ENCODE measurements at places on chromosomes 12 and 14. TPM values are rescaled to one million over a fixed set of nuclear protein-coding genes. Genes with fewer than 3 reads are reported as not detected.
A peak's percentile ranks its signal among the peaks of the same experiment; 100 is the strongest.

The P2RX2 gene
- total RNA-seq: not detected

DNA sequence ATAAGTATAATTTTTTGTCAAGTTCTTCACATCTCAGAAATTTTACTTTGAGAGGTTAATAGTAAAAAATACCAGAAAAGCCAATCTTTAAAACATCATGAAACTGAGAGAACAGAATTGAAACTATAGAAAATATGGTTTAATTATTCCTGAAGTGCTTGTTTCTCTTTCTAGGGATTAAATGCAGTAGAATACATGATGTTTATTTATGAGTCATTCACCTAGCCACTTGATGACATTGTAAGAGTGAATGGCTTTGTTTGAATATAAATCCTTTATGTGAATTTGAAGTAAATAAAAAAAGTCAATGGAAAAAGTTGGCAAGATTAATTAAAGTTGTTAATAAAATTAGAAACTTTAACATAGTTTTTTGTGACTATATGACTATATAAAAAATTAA is 48.4 kb downstream of the KTN1 start:
- no peak overlapping the region for H3K4me3 ChIP-seq
- H3K36me3 ChIP-seq: peaks cover 19% of the 10 kb centered on the region
- H3K27me3 ChIP-seq: no peaks in the 10 kb centered on the region
- H3K27ac ChIP-seq: no peak overlapping the region
- DNase-seq: no peak
- H3K4me1 ChIP-seq: peaks cover 29% of the 10 kb centered on the region

GRCh38 chr12:103973909-103974308 is 8.2 kb downstream of the TDG start:
- H3K27me3 ChIP-seq: no peaks in the 10 kb centered on the region
- no peak overlapping the region for H3K4me3 ChIP-seq
- H3K4me1 ChIP-seq: peaks cover 44% of the 10 kb centered on the region
- DNase-seq: no peak

DNA sequence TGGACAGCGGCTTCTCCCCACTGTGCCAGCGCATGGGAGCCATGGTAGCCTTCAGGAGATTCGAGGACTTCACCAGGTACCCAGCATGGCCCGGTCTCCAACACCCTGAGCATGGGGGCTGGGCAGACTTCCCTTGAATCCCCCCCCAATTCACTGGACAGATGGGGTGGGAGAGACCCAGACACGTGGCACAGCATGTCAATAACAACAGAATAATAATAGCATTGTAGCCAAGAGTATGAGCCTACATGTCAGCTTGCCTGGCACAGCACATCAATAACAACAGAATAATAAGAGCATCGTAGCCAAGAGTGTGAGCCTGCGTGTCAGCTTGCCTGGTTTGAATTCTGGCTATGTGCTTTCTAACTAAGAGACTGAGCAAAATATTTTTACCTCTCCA is 76.4 kb downstream of the FOXN4 start:
- no peak overlapping the region for H3K27ac ChIP-seq
- H3K36me3 ChIP-seq: peaks cover 6% of the 10 kb centered on the region
- H3K27me3 ChIP-seq: no peaks in the 10 kb centered on the region

- H3K4me1 ChIP-seq: peaks cover 41% of the 10 kb centered on the region
- DNase-seq: no peak
- H3K4me3 ChIP-seq: no peak overlapping the region
- H3K27ac ChIP-seq: no peak overlapping the region
- H3K27me3 ChIP-seq: peaks cover 1% of the 10 kb centered on the region
These were observed 88.8 kb downstream of the CHGA start for GRCh38 chr14:93011650-93012325.

GRCh38 chr14:69551511-69551910 is 23.2 kb downstream of the CCDC177 start:
- peaks cover 32% of the 10 kb centered on the region for H3K27me3 ChIP-seq
- no peaks in the 10 kb centered on the region for H3K36me3 ChIP-seq
- no peak overlapping the region for H3K4me3 ChIP-seq
- H3K27ac ChIP-seq: no peak overlapping the region
- DNase-seq: no peak

GRCh38 chr14:76998910-76999309 is 29.6 kb downstream of the IRF2BPL start:
- no peaks in the 10 kb centered on the region for H3K27me3 ChIP-seq
- peaks cover 12% of the 10 kb centered on the region for H3K4me1 ChIP-seq
- H3K36me3 ChIP-seq: no peaks in the 10 kb centered on the region
- DNase-seq: no peak

DNA sequence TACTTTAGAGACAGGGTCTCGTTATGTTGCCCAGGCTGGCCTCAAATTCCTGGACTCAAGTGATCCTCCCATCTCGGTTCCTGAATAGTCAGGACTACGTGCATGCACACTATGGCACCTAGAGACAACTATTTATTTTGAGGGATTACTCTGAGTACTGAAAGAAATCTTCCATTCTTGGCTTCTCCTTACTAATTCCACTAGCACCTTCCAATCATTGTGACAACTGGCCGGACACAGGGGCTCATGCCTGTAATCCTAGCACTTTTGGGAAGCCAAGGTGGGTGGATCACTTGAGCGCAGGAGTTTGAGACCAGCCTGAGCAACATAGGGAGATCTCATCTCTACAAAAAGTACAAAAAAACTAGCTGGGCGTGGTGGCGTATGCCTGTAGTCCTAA is 42.1 kb upstream of the MTERF2 start:
- DNase-seq: no peak
- H3K27ac ChIP-seq: peak overlapping the region; percentile 61
- H3K36me3 ChIP-seq: no peaks in the 10 kb centered on the region
- H3K4me1 ChIP-seq: peaks cover 56% of the 10 kb centered on the region

The CMA1 gene
- total RNA-seq: not detected

GRCh38 chr12:102300824-102301461 is 103.3 kb upstream of the PMCH start:
- no peaks in the 10 kb centered on the region for H3K36me3 ChIP-seq
- H3K27me3 ChIP-seq: peaks cover 4% of the 10 kb centered on the region
- no peak overlapping the region for H3K27ac ChIP-seq
- no peaks in the 10 kb centered on the region for H3K4me1 ChIP-seq

The GPR132 gene
- total RNA-seq: 0.30 TPM

The TAS2R8 gene
- not detected for total RNA-seq

The KERA gene
- not detected for total RNA-seq

DNA sequence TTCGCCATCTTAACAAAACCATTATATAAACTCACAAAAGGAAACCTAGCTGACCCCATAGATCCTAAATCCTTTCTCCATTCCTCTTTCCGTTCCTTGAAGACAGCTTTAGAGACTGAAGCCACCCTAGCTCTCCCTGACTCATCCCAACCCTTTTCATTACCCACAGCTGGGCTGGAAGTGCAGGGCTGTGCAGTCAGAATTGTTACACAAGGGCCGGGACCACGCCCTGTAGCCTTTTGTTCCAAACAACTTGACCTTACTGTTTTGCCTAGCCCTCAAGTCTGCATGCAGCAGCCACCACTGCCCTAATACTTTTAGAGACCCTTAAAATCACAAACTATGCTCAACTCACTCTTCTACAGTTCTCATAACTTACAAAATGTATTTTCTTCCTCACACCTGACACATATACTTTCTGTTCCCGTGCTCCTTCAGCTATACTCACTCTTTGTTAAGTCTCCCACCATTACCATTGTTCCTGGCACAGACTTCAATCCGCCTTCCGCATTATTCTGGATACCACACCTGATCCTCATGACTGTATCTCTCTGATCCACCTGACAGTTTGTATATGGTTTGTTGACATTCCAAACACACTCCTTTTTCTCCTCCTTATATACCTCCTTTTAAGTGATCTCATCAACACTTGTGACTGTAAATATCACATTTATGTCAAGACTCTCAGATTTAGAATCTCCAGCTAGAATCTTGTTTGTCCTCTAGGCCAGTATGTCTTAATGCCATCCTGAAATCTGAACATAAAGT is 208.7 kb downstream of the KITLG start:
- H3K4me1 ChIP-seq: no peaks in the 10 kb centered on the region
- no peaks in the 10 kb centered on the region for H3K36me3 ChIP-seq
- H3K27me3 ChIP-seq: no peaks in the 10 kb centered on the region
- no peak overlapping the region for H3K27ac ChIP-seq
- no peak overlapping the region for H3K4me3 ChIP-seq

DNA sequence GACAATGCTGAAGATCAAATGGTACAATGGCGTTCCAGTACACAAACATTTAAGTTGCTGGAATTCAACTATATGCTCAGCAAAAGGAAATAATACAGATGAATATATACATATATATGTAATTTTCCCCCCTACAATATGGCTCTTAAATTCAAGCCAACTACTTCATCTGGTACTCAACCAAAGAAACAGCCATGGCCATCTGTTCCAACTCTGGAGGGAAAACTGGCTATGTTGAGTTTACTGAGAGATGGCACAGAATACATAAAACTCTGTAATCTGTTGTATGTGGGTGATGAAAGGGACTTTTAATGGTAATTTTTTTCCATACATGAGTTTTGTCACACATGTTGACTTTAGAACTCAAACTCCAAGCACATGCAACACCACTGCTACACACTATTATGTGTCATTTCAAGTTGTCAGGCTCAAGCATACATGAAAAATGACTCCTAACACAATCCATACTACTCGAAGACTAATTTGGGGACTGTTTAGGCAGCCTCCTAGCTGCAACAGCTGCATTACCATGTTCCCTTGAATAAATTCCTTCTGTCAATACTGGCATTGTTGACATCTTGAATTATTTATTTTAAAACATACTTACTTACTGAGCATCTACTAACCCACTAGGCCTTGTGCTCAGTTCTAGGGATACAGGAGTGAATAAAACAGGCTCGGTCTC is 38.2 kb upstream of the MAP3K9 start:
- no peak for DNase-seq
- no peak overlapping the region for H3K4me3 ChIP-seq
- H3K27me3 ChIP-seq: no peaks in the 10 kb centered on the region
- no peak overlapping the region for H3K27ac ChIP-seq
- H3K36me3 ChIP-seq: no peaks in the 10 kb centered on the region
- H3K4me1 ChIP-seq: peaks cover 9% of the 10 kb centered on the region

The NEUROD4 gene
- total RNA-seq: not detected

The CD163L1 gene
- total RNA-seq: 3.8 TPM

The SRGAP1 gene
- 13.2 TPM for total RNA-seq

The BAZ1A gene
- 22.5 TPM for total RNA-seq

- peaks cover 3% of the 10 kb centered on the region for H3K36me3 ChIP-seq
- no peak overlapping the region for H3K27ac ChIP-seq
- no peak overlapping the region for H3K4me3 ChIP-seq
- no peaks in the 10 kb centered on the region for H3K4me1 ChIP-seq
- peaks cover 12% of the 10 kb centered on the region for H3K27me3 ChIP-seq
These were observed 23.1 kb downstream of the CATSPERB start for GRCh38 chr14:91708795-91709194.

The LRRK2 gene
- total RNA-seq: 0.35 TPM

DNA sequence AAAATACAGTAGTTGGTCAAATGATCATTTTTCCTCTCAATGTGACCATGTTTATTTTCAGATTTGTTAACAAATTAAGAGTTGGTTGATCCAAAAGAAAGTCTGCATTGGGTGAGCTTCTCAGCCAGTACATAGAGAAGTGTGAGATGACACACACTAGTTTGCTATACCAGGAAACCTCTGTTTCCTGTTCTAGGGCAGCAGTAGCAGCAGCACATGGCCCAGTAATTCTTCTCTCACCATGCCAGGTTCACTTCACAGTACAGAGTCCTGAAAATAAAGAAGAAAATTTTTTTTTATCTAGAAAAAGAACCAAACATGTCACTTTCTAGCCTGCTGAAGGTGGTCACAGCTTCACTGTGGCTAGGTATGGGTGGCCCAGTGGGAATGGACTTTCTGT is 250.2 kb upstream of the OR4E1 start:
- H3K27ac ChIP-seq: no peak overlapping the region
- H3K36me3 ChIP-seq: no peaks in the 10 kb centered on the region
- DNase-seq: no peak
- H3K4me3 ChIP-seq: no peak overlapping the region

DNA sequence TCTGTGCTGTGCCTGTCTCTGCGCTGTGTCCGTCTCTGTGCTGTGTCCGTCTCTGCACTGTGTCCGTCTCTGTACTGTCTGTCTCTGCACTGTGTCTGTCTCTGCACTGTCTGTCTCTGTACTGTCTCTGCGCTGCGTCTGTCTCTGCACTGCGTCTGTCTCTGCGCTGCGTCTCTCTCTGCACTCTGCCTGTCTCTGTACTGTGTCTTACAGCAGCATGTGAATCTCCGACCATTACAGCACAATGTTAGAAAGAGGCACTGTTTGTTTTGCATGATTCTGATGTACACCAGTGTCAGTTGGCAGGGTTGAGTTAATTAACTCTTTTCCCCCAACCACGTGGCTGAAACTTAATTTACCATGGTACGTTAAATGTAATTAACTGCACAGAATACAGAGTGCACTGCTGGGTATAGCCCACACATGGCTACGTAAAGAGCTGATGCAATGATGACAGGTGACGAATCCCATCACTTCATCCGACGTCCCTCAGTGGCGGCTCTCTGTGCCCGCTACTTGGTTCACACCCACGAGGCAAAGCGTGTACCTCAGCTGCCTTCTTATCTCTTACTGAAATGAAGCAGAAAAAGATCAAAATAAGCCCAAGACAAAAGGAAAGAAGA is 127.7 kb upstream of the SFSWAP start:
- DNase-seq: no peak
- H3K36me3 ChIP-seq: no peaks in the 10 kb centered on the region
- H3K4me3 ChIP-seq: no peak overlapping the region
- H3K4me1 ChIP-seq: no peaks in the 10 kb centered on the region
- no peak overlapping the region for H3K27ac ChIP-seq

DNA sequence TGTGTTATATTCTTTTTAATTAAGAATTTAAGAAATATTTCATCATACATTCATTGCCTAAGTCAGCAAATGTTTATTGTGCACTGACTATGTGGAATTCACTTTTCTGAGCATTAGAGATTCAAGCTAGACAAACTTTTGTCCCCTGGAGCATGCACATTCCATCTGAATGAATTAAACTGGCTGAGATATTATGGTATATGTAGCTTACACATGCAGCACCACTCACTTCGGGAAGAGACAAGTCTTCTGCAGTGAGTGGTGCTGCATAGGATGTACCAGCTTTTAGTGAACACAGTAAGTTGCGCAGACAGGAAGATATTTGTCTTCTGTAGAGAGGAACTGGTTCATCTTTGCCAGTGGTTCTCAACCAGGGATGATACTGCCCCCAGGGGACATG is 318.4 kb downstream of the SYT1 start:
- no peaks in the 10 kb centered on the region for H3K36me3 ChIP-seq
- H3K4me3 ChIP-seq: no peak overlapping the region
- no peak overlapping the region for H3K27ac ChIP-seq
- no peaks in the 10 kb centered on the region for H3K27me3 ChIP-seq

DNA sequence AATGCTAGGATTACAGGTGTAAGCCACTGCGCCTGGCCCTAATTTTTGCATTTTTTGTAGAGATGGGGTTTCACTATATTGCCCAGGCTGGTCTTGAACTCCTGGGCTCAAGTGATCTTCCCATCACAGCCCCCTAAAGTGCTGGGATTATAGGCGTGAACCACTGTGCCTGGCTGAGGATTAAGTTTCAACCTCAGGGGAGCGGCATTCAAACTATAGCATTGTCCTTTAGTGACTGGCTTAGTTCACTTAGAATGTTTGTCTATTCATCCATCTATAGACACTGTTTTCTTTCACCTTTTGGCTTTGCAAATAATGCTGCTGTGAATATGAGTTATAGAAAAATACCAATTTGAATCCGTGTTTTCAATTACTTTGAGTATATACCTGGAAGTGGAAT is 25.2 kb downstream of the PTPN11 start:
- no peak overlapping the region for H3K4me3 ChIP-seq
- no peak overlapping the region for H3K27ac ChIP-seq
- DNase-seq: no peak
- no peaks in the 10 kb centered on the region for H3K27me3 ChIP-seq
- H3K36me3 ChIP-seq: peaks cover 2% of the 10 kb centered on the region

The COCH gene
- 4.2 TPM for total RNA-seq

GRCh38 chr14:92880851-92881250 is 42.1 kb upstream of the CHGA start:
- H3K27me3 ChIP-seq: peaks cover 62% of the 10 kb centered on the region
- H3K4me1 ChIP-seq: no peaks in the 10 kb centered on the region
- peak; percentile 43 for DNase-seq
- no peak overlapping the region for H3K4me3 ChIP-seq
